IMR-90 (cell line): ENCODE measurements at places on chromosomes 4 and X. TPM values are rescaled to one million over a fixed set of nuclear protein-coding genes. Genes with fewer than 3 reads are reported as not detected.

GRCh38 chrX:54633641-54634040 is 103.6 kb downstream of the GNL3L start:
- peak; percentile 28 for DNase-seq

The DAPP1 gene
- polyA plus RNA-seq: not detected in 2 replicates

GRCh38 chr4:166481055-166481454 is 608.0 kb downstream of the TLL1 start:
- no peak for DNase-seq

GRCh38 chr4:56051029-56051709 is 102.4 kb downstream of the CEP135 start:
- DNase-seq: no peak

GRCh38 chr4:107497054-107497453 is 223.0 kb downstream of the PAPSS1 start:
- no peak for DNase-seq

The ENPP6 gene
- polyA plus RNA-seq: not detected in 2 replicates

The P2RY4 gene
- polyA plus RNA-seq: 0.14 and 0.20 TPM in 2 replicates

The WDFY3 gene
- 11.5 and 12.5 TPM in 2 replicates for polyA plus RNA-seq

The MAGEA10 gene
- not detected in 2 replicates for polyA plus RNA-seq

- DNase-seq: no peak
These were observed 35.1 kb downstream of the ADGRA3 start for GRCh38 chr4:22480675-22481327.

- DNase-seq: peak; percentile 88
These were observed 31.8 kb downstream of the ANXA10 start for GRCh38 chr4:168124008-168124641.

- peak; percentile 76 for DNase-seq
These were observed at the start of gene AFAP1 for GRCh38 chr4:7939377-7940108. AFAP1 (minus strand) TSS chr4:7939861; CDS start chr4:7872078, 67,783 bp downstream.

GRCh38 chr4:24470666-24471485 is 113.5 kb downstream of the DHX15 start:
- DNase-seq: peak; percentile 43

DNA sequence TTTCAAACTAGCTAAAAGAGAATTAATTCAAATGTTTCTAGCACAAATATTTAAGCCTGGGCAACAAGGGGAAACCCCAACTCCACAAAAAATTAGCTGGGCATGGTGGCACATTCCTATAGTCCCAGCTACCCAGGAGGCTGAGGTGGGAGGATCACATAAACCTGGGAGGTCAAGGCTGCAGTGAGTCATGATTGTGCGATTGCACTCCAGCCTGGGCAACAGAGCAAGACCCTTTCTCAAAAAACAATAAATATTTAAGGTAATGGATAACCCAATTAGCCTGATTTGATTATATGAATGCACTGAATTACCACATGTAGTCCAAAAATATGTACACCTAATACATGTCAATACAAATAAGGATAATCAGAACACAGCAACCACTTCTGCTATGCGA is 14.3 kb downstream of the RCHY1 start:
- no peak for DNase-seq

The MPP1 gene
- 29.4 and 35.2 TPM in 2 replicates for polyA plus RNA-seq

DNA sequence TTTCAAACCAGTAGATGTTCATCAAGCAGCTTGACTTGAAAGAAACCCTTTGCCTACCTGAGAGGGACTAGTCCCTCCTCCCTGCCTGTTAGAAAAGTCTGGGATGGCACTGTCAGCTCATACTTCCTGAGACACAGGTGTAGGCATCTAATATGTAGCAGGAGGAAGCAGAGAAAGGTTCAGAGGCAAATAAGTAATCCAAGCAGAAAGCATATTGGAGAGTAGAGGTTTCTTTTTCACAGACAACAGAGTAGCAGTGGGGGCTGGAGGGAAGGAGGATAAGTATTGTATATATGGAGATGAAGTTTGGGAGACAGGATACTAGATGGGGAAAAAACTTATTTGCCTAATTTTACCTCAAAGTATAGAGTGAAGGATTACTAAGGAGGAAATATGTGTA is 81.5 kb downstream of the FNIP2 start:
- DNase-seq: no peak

The GABRG1 gene
- polyA plus RNA-seq: not detected in 2 replicates

DNA sequence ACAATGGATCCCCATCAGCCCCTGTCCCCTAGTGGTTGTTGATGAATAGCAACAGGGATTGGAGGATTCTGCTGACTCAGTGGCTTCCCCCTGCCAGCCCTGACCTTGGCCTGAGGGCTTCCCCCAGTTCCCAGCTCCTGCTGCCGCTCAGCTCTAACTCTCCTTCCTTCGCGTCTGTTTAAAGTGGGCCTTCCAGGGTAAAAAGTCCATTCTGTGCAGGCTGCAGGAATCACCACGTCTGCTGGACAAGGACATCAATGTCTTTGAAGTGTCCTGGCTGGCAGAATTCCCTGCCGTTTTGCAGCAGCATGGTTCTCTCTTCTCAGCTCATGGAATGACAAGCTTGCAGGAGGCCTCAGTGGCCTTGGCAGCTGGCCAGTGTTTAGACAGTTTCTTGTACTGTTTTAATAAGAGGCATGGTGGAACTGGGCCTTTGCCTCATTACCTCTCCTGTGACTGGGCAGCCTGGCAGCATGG is 152.5 kb upstream of the STX18 start:
- peak; percentile 23 for DNase-seq

The ODAPH gene
- not detected in 2 replicates for polyA plus RNA-seq

- DNase-seq: peak; percentile 59
These were observed 111.9 kb upstream of the TMEM164 start for GRCh38 chrX:109890910-109891502.

DNA sequence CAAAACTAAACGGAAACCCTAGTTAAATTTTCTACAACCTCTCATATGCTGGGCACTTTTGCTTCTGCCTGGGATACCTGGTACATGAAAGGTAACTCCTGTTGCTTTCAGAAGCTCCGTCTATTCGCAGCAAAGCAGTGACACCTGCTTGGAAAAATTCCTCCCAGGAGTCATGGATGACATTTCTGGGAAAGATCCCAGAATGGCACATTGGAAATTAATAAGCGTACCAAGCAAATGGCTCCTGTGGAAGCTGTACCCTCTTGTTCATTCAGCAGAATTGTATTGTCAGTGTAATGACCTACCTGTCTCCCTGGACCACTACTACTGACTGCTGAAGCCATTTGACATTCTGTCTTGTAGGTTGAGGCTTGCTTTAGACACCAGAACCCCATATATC is 349.7 kb upstream of the NOCT start:
- no peak for DNase-seq

The PCDH7 gene
- 26.5 and 27.8 TPM in 2 replicates for polyA plus RNA-seq

DNA sequence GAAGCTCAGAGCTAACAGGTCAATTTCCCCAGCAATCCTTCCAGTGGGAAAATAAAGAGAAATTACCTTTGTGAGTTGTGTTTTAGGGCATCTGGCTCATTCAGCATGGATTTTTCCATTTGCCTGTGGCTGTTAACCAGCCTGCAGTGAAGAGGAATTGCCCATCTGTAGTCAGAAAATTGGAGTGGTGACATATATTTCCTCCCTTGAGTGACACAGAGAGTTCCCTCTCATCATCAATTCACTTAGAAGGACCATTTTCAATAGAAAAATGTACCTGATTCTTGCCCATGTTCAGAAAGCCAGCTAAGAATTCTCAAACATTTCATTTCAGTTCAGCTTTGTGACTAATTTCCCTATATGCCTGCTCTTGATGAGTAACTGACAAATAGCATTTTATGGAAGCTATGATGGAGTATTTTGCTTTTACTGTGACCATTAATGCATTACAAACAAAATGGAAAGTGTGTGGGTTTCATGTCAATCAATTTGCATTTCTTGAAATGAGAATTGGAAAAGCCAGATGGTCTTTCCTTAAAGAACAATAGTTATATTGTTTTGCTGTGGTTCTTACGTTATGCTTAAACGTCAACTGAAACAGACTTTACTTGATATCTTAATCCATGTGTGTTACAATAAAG is 155.8 kb downstream of the NWD2 start:
- DNase-seq: no peak

The LRAT gene
- polyA plus RNA-seq: 0.03 TPM in 1 of 2 replicates, not detected in the other

GRCh38 chr4:132195176-132195575 is 953.9 kb upstream of the PCDH10 start:
- DNase-seq: peak; percentile 65

GRCh38 chr4:112775801-112776200 is 138.9 kb downstream of the LARP7 start:
- DNase-seq: no peak

GRCh38 chrX:108270739-108271396 is 167.4 kb downstream of the COL4A6 start:
- peak; percentile 12 for DNase-seq

The MTTP gene
- 0.03 TPM in 1 of 2 replicates, not detected in the other for polyA plus RNA-seq

DNA sequence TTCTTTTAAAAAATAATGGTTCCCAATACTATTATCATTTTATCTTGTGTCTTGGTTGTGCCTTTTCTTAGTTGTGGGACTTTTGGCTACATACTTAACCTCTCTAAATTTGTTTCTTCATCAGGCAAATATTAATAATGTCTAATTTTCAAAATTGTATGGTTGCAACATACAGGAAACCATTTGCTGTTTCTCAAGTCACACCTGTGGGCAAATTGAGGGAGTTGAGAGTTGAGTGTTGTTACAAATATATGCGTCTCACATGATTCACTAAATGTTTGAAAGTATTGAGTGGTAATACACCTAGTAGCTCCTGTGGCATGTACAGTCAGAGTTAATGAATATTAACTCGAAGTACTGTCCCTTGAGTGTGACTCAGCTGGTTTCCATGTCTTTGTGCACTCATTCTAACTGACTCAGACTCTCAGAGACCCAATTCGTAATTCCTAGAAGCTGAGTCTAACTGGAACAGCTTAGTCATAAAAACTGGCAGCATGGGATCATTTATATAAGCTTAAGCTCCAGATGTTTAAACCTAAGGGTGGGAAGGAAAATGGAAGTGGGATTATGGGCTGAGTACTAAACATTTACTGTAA is 802.4 kb downstream of the TRIML1 start:
- DNase-seq: peak; percentile 100

The VCX3A gene
- polyA plus RNA-seq: not detected in 2 replicates

DNA sequence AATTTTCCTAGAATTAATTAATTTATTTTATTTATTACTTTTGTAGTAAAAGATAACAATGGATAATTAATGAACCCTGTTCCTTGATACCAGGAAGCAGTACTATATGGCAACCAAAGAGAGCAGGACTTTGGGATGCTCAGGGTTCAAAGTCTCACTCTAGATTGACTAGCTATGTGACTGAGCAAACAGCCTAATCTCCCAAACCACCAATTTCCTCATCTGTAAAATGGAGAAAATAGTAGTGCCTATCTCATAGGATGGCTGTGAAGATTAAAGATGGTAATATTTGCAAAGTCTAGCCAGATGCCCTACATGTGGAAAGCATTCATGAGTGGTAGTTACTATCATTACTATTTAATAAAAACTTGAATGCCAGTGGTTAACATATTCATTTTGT is 97.6 kb downstream of the PRDM5 start:
- no peak for DNase-seq

DNA sequence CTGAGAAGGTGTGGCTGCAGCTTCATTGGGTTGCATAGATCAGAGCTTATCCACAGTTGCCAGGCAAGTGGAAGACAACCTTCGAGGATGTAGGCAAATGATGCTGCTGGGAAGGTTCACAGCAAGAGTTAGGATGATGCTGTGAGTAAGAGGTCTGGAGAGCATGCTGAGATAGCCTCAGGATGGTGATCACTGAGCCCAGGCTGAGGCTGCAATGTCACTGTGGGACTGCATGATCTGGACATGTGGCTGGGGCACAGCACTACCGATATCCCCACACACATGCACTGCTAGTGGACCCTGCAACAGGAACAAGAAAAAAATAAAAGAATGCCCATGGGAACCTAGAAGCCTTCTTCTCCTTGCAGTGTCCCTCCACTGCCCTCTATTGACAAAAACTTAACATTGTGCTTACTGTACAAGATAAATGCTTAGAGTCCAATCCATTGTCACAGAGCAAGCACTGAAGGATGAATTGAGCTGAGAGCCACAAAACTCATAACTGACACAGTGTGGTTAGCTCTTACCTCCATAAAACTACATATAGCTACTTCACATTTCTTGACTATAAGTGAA is 105.6 kb downstream of the CNKSR2 start:
- peak; percentile 54 for DNase-seq

- DNase-seq: peak; percentile 36
These were observed 1.9 kb downstream of the TSPYL2 start for GRCh38 chrX:53084043-53084570.

The NLGN4X gene
- not detected in 2 replicates for polyA plus RNA-seq

The GLRA3 gene
- polyA plus RNA-seq: not detected in 2 replicates

DNA sequence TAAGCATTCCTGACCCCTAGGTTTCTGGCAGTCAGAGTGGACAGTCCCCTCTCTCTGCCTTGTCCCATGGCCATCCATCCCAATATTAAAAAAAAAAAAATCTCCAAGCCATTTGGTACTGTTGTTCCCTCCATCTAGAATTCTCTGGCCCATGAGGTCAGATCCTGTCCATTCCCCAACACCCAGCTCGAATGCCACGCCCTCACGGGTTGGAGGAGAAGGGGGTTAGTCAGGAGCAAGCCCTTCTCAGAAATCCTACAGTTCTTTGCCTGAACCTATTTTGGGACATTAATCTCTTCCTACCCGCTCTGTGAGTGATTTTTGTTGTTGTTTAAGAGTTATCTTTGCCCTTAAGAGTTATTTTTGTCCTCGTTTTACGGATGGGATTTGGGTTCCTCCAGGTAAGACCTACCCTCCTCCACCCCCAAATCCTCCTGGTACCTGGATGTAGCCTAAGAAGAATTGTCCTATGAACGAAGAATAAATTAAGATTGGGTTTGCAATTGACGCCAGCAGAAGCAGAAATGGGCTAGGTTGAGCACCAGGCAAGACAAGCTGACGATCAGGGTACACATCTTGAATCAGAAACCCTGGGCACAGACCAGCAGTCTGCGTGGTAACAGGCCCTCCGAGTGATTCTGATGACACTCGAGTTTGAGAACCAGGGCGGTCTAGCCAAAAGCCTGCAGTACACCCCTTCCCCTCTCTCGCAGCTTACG is 977 bp downstream of the RNF175 start:
- DNase-seq: no peak

The MAGEA2B gene
- polyA plus RNA-seq: not detected in 2 replicates

DNA sequence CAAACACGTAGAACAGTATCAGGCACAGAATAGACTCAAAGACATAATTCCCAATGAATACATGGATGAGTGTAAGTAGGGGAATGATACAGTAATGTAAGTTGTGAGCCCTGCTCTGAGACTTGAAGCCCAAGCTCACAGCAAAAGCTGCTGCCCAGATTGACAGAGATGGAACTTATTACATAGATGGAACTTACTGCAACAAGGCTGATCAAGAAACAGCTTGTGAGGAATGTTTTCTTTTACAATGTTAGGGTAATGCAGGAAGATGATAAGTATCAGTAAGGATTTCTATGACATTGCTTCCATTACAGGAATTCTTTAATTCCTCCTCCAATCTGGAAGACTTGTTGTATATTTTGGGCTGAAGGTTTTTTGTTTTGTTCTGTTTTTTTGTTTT is 278.4 kb downstream of the IL15 start:
- DNase-seq: no peak

DNA sequence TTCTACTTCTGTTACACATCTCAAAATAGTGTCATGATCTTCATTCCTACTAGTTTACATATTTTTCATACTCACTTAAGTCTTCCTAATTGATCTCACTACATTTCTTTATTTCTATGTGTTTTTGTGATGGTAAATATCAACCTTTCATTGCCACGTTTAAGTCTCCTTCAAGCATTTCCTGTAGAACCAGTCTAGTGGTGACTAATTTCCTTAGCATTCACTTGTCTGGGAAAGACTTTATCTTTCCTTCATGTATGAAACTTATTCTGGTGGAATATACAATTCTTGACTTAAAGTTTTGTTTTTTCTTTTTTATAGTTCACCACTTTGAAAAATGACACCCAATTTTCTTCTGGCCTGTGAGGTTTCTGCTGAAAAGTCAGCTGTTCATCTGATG is 181.4 kb upstream of the NEIL3 start:
- DNase-seq: peak; percentile 72

- DNase-seq: no peak
These were observed 56.9 kb downstream of the METTL14 start for GRCh38 chr4:118742050-118742449.
